Stimulated activated CD4-positive, alpha-beta T cell treated with anti-CD3 and anti-CD28 coated beads, Interleukin-2, amount 100 ng/mL, for 24 hours (primary cell): ENCODE measurements at places on chromosomes 11 and 22.

- DNase-seq = peak; percentile 51
These were observed 12.5 kb upstream of the MB start for GRCh38 chr22:35629406-35630216.

- DNase-seq = peak; percentile 6
These were observed 35.6 kb upstream of the TH start for GRCh38 chr11:2207212-2207611.

DNA sequence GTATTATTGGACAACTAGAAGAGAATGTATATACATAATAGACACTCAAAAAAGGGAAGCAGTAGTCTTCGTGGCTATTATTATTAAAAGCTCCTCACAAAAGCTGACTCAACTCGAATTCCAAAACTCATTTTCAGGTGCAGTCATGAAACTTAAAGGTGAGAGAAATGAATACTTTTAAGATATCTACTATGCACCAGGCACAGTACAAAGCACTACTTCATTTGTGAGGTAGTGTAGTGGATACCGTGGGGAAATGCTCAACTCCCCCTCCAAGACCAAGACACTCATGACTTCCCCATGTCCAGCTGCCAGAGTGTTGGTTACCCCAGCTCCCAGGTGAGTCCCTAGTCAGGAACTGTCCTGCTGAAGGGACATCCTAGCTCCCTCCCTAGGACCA, 2.1 kb downstream of the SYN3 start:
- DNase-seq = no peak

DNA sequence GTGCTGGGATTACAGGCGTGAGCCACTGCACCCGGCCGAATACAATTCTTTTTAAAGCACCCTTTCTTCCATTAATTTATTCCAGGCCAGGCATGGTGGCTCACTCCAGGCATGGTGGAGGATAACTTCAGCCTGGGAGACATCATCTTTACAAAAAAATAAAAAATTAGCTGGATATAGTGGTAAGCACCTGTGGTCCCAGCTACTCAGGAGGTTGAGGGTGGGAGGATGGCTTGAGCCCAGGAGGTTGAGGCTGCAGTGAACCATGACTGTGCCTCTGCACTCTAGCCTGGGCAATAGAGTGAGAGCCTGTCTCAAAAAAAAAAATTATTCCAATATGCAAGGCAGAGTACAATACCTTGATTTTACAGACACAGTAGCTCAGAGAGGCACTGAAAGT, 11.4 kb downstream of the TAGLN start:
- no peak for DNase-seq

GRCh38 chr11:86931548-86932258, 23.5 kb downstream of the FZD4 start:
- DNase-seq = no peak

DNA sequence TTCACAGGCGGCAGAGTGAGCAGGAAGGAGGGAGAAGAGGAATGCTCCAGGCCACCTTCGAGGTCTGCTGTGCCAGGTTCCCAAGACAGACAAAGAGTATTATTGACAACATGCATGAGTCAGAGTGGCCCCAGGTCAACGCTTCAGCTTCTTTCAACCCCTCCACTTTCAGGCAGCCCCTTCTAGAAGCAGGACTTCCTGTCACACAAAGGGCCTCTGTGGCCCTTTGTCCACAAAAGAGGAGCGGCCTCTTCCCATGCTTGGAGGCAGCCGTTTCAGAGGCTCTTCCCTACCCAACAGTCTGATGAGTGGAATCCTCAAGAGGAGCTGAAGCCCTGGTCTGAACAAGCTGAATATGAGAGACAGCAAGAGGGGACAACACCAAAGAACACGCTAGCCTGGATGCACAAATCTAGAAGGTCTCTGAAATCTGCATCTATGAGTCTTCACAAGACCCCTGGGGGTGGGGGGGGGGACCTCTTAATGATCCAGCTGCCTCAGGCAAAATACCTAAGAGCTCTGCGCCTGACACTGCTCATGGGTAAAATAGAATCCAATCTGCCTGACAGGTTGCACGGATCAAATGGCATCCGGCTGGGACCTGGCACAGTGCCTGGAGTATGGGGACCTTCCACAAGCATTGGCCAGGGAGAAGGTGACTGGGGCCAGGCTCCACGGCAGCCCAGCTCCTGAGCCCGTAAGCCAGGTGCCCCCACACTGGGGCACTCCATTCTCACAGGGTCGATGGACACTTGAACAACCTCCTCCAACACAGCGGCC, 67.5 kb downstream of the PACSIN2 start:
- no peak for DNase-seq

DNA sequence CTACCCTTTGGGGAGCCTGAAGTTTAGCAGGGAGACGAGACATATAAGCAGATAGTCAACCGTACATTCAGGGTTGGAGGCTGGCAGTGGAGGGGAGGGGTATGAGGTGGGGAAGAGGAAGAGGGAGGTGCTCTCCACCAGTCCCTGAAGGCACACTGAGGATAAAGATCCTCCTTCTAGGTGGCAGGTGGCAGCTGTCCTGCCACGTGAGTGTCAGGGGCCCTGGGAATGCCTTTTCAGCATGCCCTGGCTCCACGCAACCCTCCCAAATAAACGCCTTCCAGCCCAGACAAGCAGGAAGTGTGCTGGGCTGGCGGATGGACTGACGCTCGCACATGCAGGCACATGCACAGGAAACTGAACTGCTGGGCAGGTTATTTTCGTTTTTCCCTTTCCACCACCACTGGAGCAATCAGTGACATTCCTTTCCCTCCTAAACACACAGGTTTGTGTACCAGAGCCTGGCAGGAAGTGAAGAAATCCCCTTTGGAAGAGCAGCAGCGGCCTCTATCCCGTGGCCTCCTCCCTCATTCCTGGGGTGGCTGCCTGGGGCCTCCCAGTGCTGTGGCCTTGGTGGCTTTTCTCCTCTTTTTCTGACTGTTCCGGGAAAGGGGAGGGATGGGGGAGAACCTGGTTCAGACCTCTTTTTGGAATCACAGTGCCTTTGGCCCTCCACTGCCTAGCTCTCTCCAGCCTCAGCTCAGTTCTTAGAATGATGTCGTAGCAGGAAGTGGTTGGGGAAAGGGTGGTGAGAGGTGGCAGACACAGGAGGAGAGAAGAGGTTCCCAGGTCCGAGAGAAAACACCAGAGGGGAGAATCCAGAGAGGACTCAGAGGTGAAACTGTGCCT, 157.0 kb upstream of the TIMP3 start:
- DNase-seq = peak; percentile 37

- no peak for DNase-seq
These were observed 7.1 kb downstream of the SLC7A4 start for GRCh38 chr22:21025266-21025665.

GRCh38 chr22:36773935-36774334, 2.0 kb downstream of the IFT27 start:
- no peak for DNase-seq

DNA sequence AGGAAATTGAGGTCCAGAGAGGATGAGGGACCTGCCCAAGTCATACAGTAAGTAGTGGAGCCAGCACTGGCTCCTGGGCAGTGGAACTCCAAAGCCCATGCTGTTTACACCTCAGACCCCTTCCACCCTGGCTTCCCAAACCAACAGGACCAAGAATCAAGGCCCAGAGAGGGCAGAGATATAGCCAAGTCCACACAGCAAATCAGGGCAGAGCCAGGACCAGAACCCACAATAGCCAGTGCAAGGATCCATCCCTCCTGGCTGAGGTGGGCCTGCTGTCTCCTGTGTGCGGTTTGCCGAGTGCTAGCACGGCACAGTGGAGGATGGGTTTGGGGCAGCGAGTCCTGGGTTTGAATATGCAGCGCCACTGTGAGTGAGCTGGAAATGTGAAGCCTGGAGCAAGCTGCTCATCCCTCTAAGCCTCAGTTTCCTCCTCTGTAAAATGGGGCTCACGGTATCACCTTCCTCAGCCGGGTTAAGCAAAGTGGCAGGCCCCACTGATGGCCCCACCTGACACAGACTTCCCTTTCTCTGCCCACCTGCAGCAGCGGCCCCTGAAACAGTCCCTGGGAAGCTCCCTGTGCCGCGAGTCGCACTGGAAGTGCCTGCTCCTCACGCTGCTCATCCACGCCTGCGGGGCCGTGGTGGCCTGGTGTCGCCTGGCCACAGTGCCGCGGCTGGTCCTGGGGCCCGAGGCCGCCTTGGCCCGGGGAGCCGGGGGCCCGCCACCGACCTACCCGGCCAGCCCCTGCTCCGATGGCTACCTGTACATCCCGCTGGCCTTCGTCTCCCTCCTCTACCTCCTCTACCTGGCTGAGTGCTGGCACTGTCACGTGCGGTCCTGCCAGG, 2.3 kb downstream of the TMEM151A start:
- DNase-seq = no peak

DNA sequence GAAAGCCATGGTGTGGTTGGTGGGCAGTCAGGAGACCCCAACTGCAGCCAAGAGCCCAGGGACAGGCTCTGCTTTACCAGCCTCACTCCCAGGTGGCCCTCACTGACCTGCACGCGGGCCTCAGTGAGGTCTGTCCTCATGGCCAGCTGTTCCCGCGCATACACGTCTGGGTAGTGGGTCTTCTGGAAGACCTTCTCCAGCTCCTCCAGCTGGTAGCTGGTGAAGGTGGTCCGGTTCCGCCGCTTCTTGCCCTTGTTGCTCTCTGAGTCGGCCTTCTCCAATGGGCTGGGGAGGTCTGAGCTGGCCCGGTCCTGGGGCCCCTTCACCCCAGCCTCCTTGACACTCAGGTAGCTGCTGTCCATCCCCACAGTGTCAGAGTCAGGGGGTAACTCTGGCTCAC, 34.7 kb downstream of the ALX4 start:
- no peak for DNase-seq

GRCh38 chr11:32847511-32847910, 17.8 kb downstream of the PRRG4 start:
- DNase-seq = no peak

DNA sequence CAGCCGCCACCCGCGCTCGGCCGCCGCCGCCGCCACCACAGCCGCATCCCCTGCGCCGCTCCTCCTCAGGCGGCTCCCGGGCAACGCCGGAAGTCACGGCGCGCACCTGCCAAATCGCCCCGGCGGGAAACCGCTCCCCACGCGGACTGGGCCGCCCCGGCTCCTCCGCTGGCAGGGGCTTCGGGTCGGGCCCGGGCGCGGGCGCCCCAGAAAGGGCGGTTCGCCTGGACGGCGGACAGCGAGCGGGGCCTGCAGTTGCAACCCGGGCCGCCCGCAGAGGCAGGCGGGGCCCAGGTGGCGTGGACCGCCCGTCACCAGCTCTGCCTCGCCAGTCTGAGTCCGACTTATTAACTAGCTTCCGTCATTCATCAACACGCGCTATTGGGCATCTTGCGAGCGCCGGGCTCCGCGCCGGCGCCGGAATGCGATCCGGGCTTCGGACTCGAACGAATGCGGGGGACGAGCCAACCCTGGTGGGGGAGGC, at the start of gene HIRA:
TSS of gene HIRA (minus strand) at position 85 of the 484 bp plus-strand sequence. CDS start 257 bp downstream, outside the sequence.
- peak; percentile 89 for DNase-seq

DNA sequence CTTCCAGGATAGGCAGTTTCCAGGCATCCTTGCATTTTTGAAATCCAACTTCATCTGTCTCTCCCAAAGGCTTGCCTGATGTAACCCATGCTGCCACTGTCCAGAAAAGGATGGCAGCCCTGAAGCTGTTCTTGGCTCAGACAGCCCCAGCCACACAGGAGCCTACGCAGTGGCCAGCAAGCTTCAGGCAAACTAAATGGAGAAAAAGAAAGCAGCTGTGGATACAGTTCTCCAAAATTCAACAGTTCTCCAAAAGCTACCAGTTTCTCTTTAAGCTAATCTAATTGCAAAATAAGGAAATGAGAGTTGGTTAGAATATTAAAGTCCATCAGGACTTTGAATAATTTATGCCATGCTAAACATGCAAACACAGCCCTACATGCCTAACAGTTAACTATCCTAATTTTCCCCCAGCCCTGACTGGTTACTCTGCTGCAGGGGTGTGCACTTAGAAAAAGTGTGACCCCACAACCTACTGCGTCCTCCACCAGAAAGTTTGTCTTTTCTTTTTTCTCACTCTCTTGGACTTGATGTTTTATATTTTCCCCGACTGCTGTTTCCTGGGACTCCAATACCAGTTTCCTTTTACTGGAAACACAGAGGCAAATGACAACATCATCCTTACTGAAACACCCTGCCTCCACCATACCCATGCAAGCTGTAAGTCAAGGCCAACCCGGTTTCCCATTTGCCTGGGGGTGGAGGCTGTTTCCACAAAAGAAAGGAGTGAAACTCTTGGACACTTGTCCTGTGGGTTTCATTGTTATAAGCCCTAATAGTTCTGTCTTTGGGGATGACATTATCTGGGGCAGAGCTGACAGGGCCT, 69.1 kb upstream of the OR5AN1 start:
- no peak for DNase-seq

- DNase-seq = no peak
These were observed 56.6 kb downstream of the MACROD1 start for GRCh38 chr11:64109332-64109731.

GRCh38 chr22:31302006-31302405, 9.7 kb upstream of the PIK3IP1 start:
- DNase-seq = no peak

GRCh38 chr22:20058989-20059770, 20.9 kb upstream of the DGCR8 start:
- no peak for DNase-seq

- DNase-seq = no peak
These were observed 10.4 kb upstream of the FXYD2 start for GRCh38 chr11:117834838-117835443.

GRCh38 chr11:67372993-67373647, at the start of gene CLCF1:
Gene CLCF1, minus strand, starts transcription at chr11:67373598. Its CDS starts 59 bp downstream, at chr11:67373539.
- peak; percentile 46 for DNase-seq

DNA sequence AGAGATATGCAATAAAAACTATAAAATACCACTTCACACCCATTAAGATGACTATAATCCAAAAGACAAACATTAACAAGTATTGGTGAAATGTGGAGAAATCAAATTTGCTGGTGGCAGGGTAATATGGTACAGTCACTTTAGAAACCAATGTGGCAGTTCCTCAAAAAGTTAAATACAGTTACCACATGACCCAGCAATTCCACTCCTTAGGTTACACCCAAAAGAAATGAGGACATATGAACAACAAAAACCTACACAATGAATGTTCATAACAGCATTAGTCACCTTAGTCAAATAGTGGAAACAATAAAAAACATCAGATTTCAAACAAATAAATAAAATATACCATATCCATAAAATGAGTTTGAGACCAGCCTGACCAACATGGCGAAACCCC, 52.6 kb downstream of the RDX start:
- DNase-seq = no peak

GRCh38 chr11:2122907-2123627, 16.1 kb downstream of the IGF2 start:
- no peak for DNase-seq

DNA sequence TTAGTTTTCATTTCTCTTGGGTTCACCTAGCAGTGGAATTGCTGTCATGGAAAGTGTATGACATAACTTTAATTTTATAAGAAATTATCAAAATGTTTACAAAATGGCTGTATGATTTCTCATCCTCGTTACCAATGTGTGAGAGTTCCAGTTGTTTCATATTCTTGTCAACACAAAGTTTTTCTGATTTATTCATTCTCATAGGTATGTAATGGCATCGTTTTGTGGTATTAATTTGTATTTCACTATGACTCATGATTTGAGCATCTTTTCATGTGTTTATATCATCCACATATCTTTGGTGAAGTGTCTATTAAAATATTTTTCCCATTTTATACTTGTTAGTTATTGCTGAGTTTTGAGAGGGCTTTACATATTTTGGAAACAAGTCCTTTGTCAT, 5.5 kb downstream of the FAM111B start:
- DNase-seq = no peak
